Posterior cingulate gyrus (tissue), 11 donors: ENCODE measurements at places on chromosomes 7 and 10.
A peak's percentile ranks its signal among the peaks of the same experiment; 100 is the strongest.

GRCh38 chr7:81244224-81244623, 325.4 kb upstream of the SEMA3C start:
- DNase-seq = no peak

DNA sequence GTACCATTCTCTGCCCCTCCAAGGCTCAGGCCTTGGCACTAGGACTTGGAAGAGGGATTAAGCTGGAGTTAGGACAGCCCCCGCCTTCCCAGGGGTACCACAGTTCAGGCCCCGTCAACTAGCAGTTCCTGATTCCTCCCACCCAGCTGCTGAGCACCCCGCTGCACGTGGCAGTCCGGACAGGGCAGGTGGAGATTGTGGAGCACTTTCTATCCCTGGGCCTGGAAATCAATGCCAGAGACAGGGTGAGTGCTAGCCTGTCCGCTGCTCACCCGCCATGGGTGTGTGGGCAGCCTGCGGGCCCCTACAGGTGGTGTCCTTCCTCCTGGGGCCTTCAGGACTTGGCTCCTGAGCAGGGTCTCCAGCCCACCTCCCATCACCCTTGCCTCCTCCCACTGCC, 2.0 kb upstream of the HOGA1 start:
- DNase-seq = no peak

DNA sequence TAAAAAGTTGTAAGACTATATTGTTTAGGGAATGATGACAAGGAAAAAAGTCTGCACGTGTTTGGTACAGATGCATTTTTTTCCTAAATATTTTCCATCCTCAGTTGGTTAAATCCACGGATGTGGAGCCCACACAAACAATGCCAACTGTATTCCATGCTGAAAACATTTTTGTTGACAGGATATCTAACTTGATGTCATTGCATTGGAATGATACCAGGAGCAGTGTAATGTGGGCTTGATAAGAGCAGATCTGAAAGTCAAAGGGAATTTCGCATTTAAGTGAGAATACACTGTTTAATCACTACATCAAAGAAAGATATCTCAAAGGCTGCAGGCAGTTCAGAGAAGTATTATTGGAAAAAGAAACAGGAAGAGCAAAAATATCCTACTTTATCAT, 49.5 kb upstream of the TMEM140 start:
- DNase-seq = no peak

- no peak for DNase-seq
These were observed 56.3 kb downstream of the C10orf105 start for GRCh38 chr10:71663311-71663710.

DNA sequence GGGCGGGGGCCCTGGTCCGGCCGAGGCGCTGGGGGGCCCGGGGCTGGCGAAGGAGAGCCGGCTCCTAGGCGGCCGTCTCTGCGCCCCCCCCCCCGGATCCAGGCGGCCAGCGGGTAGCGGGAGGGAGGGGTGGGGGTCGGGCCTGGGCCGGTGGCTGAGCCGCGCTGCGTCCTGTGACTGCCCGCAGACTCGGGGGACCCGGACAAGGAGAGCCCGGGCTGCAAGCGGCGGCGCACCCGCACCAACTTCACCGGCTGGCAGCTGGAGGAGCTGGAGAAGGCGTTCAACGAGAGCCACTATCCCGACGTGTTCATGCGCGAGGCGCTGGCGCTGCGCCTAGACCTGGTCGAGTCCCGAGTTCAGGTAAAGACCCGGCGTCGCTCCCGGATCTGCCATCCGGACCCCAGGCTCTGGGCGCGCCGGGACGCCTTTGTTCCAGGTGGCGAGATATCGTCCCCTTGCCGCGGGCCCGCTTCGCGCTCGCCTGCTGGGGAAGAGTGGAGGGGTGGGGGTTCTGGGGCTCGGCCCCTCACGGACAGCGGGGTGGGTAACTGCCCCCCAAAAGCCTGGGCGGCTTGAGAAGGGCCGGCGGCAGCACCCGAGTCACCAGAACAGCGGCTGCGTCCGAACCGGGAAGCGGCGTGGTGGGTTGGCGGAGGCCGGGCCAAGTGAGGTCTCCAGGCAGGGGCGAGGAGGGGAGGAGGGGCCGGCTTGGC, 819 bp downstream of the UNCX start:
- peak; percentile 75 for DNase-seq
